NCI-H748 treated with DMSO at 0.1 percent for 48 hours (cell line): ENCODE measurements at places on chromosomes 7 and 10.

GRCh38 chr7:56219017-56219416 is 102.8 kb upstream of the NUPR2 start:
- no peak for DNase-seq

- DNase-seq = no peak
These were observed 78.1 kb upstream of the PRR15 start for GRCh38 chr7:29485339-29486190.

- DNase-seq = no peak
These were observed 30.7 kb upstream of the TRIL start for GRCh38 chr7:28988810-28989209.

DNA sequence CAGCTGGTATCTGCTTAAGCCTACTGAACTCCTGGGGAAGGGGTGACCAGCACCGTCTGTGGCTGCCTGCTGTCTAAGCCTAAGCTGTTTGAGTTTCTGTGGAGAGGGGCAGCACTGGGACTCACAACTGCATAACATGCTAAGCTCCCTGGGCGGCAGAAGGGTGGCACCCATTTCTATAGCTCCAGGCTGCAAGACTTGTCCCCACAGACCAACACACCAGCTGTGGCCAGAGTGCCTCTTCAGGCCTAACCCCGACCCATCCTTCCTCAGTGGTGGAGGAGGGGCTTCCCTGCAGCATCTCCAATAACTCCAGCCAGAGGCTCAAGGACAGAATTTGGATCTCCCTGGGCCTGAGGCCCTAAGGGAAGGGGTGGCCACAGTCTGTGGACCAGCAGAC is 464.1 kb downstream of the SEMA3D start:
- DNase-seq = no peak

DNA sequence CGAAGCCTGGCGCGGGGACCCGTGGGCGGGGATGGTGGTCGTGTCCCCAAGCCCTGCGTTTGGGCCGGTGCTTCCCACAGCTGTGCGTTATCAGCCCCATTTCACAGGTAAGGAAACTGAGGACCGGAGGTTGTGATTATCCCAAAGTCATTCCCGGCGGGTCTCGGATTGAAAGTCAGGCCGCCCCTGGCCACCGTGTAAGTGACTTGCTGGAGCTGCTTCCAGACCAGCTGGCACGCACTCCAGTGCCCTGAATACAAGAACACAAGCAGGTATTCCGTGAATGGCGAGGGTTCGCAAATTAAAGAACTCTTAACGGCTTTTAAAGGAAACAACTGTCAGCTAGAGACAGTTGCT is 675 bp upstream of the ATE1 start:
- no peak for DNase-seq

DNA sequence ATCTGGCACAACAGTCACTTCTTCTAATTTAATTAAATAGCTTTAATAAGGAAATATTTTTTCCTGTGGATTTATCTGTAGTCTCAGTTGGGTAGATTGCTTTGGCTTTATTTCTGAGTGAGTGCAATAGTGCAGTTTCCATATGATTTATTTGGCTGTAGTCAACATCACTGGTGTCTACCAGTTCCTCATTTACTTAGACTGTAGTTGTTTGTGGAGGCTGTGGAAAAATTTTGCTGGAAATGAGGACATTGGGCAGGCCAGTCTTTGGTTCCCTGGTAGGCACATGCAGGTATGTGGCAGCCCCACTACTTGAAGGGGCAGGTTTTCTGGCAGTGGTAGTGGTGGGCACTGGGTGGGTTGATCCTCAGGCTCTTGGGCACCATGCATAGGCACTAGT is 15.5 kb downstream of the TAS2R40 start:
- no peak for DNase-seq

DNA sequence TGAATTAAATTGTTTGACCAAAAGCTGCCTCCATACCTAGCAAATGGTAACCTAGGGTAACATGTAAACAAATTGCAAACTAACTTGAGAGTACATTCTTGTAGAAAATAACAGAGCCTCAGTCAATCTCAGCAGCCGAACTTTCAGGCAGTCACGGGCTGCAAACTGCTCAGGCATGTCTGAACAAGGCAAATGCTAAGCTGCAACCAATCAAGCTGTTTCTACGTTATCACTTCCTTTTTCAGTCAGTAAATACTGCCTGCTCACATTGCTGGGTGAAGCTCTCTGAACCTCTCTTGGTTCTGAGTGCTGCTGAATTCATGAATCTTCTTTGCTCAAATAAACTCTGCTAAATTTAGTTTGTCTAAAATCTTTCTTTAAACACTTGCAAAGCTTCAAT is 1212.4 kb downstream of the SORCS1 start:
- DNase-seq = peak; percentile 32

DNA sequence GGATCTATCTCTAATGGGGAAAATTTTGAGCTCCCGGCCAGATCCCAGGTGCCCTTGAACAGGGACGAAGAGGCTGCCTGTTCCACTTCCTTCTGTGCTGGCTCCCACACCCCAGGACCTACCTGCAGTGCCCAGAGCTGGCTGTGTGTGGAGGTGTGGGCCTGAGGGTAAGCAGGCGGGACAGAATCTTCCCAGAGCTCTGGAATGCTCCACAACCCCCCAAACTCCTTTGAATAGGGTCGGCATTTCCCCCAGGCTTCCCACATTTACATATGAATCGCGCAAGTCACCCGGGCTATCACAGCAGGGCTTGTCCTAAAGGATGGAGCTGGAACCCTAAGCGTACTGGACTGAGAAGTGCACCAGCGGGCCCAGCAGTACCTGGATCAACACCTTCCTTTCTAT is 95.9 kb downstream of the DNMBP start:
- DNase-seq = no peak

- DNase-seq = no peak
These were observed 101.1 kb upstream of the TARP start for GRCh38 chr7:38374507-38374906.

DNA sequence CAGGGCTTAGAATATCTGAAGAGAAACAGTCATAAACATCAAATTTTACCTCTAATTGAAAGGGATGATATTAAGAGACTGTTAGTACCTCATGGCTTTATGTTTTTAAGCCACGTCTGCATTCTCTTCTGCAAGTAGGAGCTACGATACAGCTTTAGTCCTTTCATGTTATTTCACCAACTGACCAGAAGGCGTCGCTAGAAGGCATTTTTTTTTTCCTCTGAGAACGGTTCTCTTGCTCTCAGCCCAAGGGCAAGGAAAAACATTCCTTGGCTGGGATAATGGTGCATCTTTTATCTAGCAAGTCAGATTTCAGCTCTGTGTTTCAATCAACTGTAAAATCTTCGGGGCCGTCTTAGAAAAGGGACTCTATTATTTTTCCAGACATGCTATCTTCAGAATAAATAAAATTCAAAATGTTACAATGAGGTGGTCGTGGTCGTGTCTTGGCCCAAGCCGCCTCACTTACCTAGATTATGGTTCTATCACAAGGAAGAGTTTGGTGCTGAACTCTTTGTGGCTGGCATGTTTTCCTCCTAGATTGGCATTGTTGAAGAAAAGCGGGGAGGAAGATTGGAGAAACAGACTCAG is 41.6 kb upstream of the LYZL2 start:
- DNase-seq = peak; percentile 16

- no peak for DNase-seq
These were observed 468.9 kb downstream of the DNAJB6 start for GRCh38 chr7:157805713-157806112.

- DNase-seq = no peak
These were observed 113.4 kb downstream of the SRI start for GRCh38 chr7:88106434-88106833.

DNA sequence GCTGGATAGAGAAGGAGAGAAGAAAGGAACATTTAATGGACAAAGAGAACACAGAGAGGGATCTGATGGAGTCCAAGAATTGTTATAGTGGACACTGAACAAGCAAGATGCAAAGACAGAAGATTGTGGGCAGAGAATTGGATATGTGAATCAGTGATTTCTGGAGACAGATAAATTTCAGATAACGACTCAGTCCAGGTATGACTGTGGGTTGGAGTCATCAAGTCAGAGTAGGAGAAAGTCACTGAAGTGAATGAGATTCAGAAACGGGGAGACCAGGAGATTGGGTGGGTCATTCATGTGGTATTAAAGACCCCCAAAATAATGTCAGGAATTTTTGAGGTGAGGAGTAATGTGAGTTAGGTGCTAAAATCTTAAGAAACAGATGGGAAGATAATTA is 23.0 kb downstream of the ASB4 start:
- DNase-seq = no peak

GRCh38 chr7:147276783-147277370 is 1160.3 kb downstream of the CNTNAP2 start:
- DNase-seq = peak; percentile 97

DNA sequence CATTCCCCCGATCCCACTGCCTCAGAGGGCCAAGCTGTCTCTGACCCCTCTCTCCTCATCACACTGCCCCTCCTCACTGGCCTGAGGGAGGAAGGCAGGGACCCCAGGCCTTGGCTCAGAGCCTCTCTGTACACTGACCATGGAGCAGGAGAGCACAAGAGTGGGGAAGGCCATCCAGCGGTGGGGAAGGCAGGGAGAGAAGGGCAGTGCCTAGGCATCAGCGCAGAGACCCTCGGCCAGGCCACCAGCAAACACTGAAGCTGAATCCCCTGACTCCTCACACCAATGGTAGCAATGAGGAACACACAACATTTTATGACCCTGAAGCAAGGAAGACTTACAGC is 14.8 kb downstream of the OGDHL start:
- no peak for DNase-seq

GRCh38 chr10:8705415-8705814 is 650.9 kb downstream of the GATA3 start:
- DNase-seq = no peak

DNA sequence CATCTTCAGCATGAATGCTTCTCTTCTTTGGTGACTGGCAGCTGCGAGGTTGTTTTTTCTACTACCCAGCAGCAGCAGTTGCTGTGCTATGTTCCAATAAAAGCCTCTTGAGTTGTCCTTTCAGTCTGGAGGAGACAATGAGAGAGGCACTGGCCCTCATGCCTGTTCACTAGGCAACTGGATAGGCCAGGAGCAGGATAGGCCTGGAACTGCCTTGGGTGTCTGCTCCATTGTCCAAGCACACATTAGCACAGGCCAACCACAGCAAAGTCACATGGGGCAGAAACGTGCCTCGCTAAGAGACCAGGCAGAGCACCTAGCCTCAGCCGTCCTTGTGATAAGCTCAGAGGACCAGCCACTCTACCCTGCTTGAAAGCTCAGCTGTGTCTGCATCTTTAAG is 76.9 kb upstream of the PDCD4 start:
- no peak for DNase-seq

GRCh38 chr7:49294611-49295010 is 370.3 kb downstream of the CDC14C start:
- no peak for DNase-seq

DNA sequence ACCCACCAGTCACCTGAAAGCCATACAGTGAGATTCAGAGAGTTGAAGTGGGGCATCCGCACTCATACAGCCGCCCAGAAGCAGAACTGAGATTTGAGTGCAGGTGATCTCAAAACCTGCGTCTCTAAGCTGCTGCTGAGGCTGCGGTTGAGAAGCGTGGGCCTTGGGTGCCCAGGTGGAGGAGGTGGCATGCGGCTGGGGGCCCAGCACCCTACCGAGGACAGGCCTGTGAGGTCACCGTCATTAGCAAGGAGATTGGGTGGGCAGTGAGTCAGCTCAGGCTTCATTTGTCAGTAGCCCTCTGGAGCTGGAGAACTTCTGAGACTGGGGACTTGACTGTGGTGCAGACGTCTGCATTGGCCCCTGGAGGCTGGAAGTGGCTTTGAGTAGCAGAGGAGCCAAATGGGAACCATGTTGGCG is 29.8 kb downstream of the ZMIZ1 start:
- no peak for DNase-seq

GRCh38 chr10:92965314-92965713 is 95.3 kb upstream of the CYP26C1 start:
- no peak for DNase-seq

GRCh38 chr10:113519681-113520115 is 33.2 kb upstream of the HABP2 start:
- DNase-seq = no peak

- DNase-seq = no peak
These were observed 49.7 kb upstream of the GLCCI1 start for GRCh38 chr7:7918736-7919448.

DNA sequence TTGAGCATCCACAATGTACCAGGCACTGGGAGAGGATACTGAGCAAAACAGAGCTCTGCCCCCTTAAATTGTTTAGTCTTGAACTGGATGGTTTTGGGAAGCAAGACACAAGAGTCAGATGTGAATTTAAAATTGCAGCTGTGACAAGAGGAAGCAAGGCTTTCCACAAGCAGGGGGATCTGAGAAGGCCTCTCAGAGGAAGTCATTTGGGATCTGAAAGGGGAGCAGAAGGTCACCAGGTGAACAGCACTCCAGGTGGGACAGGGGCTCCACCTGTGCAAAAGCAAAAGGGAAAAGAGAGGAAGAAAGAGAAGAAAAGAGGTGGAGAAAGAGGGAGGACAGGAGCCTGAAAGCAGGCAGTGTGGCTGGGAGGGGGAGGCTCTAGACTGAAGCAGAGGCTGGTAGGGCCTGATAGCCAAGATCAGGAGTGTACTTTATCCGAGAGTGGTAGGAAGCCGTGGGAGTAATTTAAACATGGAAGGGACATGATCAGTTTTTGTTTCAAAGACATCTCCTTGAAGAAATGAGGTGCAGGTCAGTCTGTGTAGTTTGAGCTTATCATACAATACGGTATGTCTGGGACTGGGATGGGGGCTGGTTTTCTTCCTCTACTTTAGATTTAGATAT is 76.1 kb upstream of the DUSP5 start:
- no peak for DNase-seq

DNA sequence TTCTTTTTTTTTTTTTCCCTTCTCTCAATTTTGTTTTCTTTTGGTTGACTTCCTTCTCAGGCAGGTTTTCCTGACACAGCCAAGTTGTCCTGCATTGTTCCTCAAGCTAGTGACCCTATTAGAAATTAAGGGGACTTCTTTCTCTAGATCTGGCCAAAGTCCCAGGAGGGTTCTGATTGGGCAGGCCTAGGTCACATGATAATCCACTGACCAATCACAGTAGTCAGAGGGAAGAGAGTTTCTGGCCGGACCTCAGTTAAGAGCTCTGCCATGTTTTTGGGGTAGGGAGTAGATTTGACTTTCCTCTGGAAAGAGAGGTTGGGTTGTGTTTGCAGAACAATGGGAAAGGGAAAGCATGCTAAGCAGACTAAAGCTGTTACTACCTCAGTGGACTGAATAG is 16.2 kb downstream of the VWA2 start:
- DNase-seq = no peak

GRCh38 chr7:2354939-2355704 is 495 bp downstream of the EIF3B start:
- DNase-seq = no peak
